IMR-90 (cell line): ENCODE measurements at places on chromosomes 1 and 21. TPM values are rescaled to one million over a fixed set of nuclear protein-coding genes. Genes with fewer than 3 reads are reported as not detected.

Gene LCE1D
- total RNA-seq: not detected in 2 replicates

Gene CAMK2N1
- total RNA-seq: 10.2 and 28.9 TPM in 2 replicates

GRCh38 chr1:35112668-35113067, 33.5 kb downstream of the ZMYM1 start:
- DNase-seq: peak; percentile 5

- DNase-seq: no peak
These were observed 48.4 kb downstream of the FAAP20 start for GRCh38 chr1:2145946-2146835.

Gene C4BPA
- total RNA-seq: not detected in 2 replicates

DNA sequence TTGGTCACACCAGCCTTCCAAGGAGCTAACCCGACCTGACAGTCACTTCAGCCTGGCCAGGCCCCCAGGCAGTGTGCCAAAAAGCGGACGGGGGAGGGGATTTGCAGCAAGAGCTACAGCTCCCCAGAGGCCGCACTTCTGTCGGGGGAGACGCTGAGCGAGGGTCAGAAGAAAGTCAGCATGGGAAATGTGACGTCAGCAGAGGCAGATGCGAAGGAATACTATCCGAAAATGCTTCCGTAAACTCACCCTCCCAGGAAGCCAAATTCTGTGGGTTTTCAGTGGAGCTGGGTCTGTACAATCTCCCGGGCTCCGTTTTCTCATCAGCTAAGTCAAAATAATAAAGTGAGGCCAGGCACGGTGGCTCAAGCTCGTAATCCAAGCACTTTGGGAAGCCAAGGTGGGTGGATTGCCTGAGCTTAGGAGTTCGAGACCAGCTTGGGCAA, 28.5 kb upstream of the ECE1 start:
- peak; percentile 87 for DNase-seq

DNA sequence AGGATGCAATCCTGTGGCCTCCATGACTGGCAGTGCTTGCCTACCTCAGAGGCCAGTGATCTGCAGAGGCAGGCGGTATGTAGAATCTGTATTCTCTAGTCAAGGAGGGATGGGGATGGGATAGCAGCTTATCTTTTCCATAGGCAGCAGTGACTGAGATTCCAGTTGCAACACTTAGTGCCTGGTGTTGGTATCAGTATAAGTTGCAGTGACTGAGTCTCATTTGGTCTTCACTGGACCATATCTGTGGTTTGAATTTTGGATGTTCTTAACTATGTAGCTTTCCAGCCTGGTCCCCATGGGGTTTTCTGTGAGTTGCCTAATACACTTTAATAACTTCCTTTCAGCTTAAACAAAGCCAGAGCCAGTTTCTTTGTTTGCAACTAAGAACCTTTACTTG, 16.5 kb downstream of the DYRK1A start:
- DNase-seq: no peak

DNA sequence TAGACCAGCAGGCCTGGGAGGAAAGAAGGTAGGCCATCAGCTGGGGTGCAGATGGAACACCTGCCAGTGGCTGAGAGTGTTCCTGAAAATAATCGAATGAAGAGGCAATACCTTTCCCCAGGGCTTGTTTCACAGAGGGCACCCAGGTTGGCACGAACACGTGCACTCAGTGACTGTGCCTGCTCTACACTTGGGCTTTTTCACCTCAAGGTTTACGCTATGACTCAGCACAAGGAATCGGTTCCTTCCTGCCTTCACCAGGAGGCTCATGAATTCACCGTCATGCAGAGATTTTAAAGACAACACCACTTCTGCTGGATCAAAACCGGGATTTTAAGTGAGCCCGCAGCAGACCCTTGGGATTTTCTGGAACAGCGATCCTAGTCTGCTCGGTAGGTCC, 118.5 kb upstream of the ADAR start:
- no peak for DNase-seq

Gene HSF2BP
- 0.83 and 0.90 TPM in 2 replicates for total RNA-seq

GRCh38 chr21:43332861-43333297, 94.1 kb downstream of the SIK1 start:
- DNase-seq: peak; percentile 51

DNA sequence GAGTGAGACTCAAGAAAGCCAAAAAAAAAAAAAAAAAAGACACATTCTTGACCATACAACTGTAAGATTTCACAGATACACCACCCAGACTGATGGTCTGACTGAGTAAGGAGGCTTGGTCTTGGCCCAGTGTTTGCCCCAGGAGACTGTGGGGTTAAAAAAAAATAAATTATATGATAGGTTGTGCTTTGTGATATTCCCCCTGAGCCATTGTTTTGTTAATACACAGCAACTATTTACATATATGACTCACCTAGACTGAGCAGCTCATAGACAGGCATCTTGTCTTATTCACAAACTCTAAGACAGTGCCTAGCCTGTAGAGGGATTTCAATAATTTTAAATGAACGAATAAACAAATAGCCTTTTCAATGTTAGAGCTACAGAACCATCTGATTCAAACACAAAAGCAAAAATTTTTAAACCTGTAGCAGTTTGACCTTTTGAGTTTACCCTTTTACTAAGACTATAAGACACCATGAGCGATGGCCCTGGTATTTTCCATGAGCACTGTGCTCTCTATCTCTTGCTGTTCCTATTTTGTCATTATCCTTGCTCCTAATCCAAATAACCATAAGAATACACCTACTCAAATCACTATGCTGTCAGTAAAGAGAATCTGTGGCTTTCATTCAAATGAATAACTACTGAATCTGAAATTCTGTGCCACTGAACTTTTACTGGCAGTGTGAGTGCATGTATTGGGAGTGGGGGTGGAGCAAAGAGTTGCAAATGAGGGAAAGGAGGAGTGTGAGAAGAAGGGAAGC, 199.4 kb upstream of the PTBP2 start:
- peak; percentile 61 for DNase-seq

GRCh38 chr1:120178799-120179756, 2.8 kb upstream of the SEC22B start:
- peak; percentile 90 for DNase-seq

- DNase-seq: no peak
These were observed 552 bp upstream of the ZNF691 start for GRCh38 chr1:42845866-42846256.

- DNase-seq: peak; percentile 31
These were observed 34.8 kb downstream of the LIN9 start for GRCh38 chr1:226274138-226274537.

GRCh38 chr1:164689672-164690511, 130.9 kb downstream of the PBX1 start:
- DNase-seq: no peak

GRCh38 chr1:98480271-98480670, 181.2 kb upstream of the SNX7 start:
- DNase-seq: peak; percentile 30
